T-helper 22 cell (primary cell): ENCODE measurements at places on chromosomes 4 and X.

DNA sequence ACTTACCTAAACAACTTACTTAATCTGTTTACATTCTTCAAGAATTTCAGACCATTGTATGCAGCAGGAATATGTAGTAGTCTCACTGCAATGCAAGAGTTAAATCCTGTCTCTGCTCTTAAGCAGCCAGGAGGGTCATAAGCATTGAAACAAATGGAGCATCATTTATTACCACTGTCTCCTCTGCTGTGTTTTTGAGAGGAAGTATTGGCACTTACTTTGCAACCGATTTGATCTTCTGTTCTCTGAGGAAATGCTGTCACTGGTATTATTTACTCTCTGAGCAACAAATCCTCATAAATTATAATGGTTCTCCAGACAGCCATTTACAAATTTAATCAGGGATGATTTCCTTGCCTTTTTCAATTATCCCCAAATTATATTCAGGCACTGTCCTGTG is 1367.1 kb downstream of the STIM2 start:
- DNase-seq, result no peak

GRCh38 chrX:130025256-130025655 is 42.8 kb downstream of the BCORL1 start:
- DNase-seq, result no peak

- DNase-seq, result no peak
Measured at GRCh38 chrX:123860983-123861382, 1.1 kb downstream of the XIAP start.

DNA sequence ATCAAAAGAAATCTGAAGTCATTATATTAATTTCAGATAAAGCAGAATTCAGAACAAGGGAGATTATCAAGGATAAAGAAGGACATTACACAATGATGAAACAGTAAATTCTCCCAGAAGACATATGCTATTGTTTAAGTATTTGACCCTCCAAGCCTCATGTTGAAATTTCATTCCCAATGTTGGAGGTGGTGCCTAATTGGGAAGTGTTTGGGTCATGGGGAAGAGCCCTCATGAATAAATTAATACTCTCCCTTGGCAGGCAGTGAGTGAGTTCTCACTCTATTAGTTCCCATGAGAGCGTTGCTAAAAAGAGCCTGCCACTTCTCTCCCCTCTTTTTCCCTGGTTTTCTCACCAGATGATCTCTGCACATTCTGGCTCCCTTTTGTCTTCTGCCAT is 249.9 kb upstream of the GRIA3 start:
- no peak for DNase-seq

GRCh38 chrX:71118985-71119535 is 664 bp downstream of the MED12 start:
- DNase-seq, result no peak

- DNase-seq, result no peak
Measured at GRCh38 chrX:130055103-130055502, 55.2 kb downstream of the ELF4 start.

DNA sequence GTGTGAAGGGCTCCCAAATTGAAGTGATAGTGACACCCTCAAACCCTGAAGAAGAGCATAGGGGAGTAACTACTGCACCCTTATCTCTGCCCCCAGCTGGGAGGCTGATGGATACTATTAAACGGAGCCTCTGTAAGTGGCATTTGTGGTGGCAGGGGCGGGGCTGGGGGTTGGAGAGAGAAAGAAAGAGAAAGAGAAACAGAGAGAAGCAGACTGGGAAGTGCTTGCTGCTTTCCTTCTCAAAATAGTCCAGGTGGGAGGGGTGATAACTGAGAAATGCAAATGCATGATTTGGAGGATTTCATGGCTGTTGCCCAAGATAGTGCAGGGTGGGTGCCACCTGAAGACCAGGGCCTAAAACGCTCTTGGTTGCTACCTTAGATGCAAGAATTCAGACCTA is 253.5 kb upstream of the GATB start:
- no peak for DNase-seq

GRCh38 chr4:44522761-44523445 is 74.3 kb upstream of the KCTD8 start:
- no peak for DNase-seq

DNA sequence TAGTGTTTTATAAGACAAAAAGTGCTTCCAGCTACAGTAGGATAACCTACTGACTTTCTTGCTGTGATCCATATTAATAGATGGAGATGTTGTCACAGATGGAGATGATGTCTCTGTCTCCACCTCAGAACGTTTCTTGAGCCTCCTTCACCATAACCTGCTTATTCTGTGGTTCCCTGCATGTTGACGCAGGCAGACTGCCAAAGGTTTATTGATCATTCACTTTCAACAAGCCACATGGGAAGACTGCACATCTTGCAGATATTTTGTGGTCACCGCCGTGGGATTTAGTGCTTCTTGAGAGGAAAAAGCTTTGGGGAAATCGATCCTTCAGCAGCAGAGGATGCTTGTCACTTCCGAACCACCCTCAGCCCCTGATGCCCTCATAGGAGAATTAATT is 943.0 kb upstream of the PRKX start:
- no peak for DNase-seq

DNA sequence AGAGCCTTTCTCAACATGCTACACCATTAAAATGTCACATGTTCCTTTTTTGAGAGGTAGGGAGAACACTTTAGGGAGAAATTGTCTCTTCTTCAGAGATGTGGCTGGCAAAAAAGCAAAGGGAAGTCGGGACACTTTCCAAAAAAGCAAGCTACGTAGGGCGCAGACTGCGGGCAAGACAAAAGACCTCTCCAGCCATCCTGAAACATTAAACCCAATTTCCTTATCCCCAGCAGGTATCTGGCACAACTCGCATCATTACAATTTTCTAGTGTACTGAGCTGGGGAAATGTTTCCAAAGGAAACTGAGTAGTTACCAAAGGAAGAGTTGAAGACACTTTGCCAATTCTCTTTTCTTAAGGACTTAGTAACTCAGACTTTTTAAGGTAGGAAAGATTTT is 116.0 kb downstream of the PACRGL start:
- no peak for DNase-seq

GRCh38 chr4:146095091-146095690 is 80.3 kb upstream of the LSM6 start:
- no peak for DNase-seq

GRCh38 chrX:32448320-32448719 is 763.0 kb downstream of the DMD start:
- no peak for DNase-seq

- no peak for DNase-seq
Measured at GRCh38 chr4:77615153-77615552, 9.5 kb downstream of the CXCL13 start.

- peak; percentile 82 for DNase-seq
Measured at GRCh38 chrX:39854772-39855747, 242.7 kb downstream of the BCOR start.

DNA sequence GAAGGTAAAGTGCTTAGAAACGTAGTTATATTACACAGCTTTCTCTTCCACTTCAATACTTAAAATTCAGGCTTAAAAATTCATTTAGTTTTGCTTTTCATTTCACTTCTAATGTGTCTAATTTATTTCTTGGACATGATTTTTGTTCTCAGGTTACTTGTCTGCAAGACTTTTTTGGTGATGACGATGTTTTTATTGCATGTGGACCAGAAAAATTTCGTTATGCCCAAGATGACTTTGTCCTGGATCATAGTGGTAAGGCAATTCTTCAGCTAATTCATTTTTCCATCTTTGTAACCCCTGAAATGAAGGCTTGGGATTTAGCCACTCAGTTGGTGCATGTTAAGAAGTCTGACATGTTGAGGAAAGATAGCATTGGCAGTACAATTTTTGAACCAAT is 114.7 kb downstream of the DCLK2 start:
- DNase-seq, result no peak

- DNase-seq, result no peak
Measured at GRCh38 chr4:61202638-61203435, 2.7 kb downstream of the ADGRL3 start.

GRCh38 chrX:10089378-10089795 is 67.4 kb upstream of the CLCN4 start:
- DNase-seq, result no peak

- DNase-seq, result no peak
Measured at GRCh38 chr4:5340991-5341451, 289.7 kb downstream of the STK32B start.

- no peak for DNase-seq
Measured at GRCh38 chr4:7068279-7068842, 497 bp upstream of the GRPEL1 start.

DNA sequence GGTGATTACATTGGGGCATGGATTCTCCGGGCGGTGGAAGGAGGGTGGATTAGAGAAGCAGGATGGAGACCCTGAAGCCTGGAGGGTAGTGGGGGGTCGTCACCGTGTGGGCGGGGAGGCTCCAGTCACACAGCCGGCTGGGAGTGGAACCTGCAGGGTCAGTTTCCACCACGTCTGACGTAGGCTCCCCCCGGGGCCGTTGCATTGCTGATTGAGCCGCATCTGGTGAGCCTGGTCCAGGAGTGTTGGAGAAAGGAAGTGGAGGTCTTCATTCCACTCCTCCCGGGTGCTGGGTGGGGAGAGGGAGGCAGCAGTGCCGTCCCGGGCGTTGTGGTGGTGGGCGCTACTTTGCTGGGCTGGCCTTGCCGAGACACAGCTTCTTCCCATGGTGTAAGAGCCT is 28.1 kb downstream of the TBC1D14 start:
- no peak for DNase-seq

DNA sequence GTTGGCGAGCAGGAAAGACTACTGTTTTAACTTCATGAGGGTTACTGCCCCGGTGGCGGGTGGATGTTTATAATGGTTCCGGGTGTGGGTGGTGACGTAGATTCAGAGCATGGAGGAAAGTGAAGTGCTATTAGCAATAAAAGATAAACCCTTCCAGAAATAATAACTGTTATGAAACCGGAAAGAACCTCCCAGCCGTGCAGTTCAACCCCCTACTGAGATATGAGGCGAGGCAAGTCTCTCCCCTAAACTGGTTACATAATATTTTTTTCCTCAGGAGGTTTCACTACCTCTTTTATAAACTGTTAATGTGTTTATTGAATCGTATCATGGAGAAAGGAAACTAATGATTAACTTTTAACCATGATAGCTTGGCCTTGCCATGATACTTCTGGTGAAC is 33.9 kb upstream of the STIM2 start:
- DNase-seq, result no peak

DNA sequence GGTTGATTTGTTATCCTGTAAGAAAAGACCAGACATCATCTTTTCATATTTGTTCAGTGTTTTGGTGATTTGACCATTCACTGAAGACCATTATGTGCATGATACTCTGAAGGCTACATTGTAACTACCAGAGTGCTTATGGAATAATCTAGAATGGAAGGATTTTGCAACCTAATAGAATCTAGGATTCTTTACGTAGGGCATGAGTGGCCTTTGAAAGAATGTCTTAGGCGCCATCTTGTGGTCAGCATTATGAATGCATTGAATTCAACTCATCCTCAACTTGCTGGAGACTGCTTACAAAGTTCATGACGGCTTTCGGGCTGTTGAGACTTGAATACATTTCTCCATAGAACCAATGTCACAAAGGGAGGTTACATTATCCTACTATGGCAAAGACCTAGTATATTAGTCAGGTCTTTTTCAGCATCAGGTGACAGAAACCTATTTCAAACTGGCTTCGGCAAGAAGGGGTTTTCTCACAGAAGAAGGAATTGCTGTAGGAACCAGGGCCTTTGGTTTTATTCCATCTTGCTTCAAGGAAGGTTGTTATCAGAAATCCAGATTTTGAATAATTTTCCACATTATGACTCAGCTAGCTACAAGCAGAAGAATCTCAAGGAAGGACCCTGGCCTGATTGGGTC is 104.1 kb downstream of the GPAT3 start:
- peak; percentile 8 for DNase-seq

- DNase-seq, result no peak
Measured at GRCh38 chr4:94927696-94928095, 169.9 kb downstream of the BMPR1B start.

DNA sequence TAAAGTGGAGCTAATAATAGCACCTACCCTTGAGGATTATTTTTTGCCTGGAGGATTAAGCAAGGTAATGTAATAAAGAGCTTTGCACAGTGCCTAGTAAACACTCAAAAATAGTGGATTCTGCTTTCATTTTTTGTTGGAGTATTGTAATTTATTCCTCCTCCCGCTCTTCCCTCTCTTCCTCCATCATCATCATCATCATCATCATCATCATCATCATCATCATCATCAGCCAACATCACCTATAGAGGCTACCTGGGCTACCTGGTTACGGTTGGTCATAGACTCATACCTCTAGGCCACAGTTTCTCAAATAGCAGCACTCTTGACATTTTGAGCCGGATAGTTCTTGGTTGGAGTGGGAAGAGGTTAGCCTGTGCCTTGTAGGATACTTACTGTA is 126.9 kb upstream of the TEX13A start:
- no peak for DNase-seq
